ENCODE measurements at places on chromosomes 16 and 17.
A peak's percentile ranks its signal among the peaks of the same experiment; 100 is the strongest.

GRCh38 chr17:17922070-17922614 is 50.1 kb downstream of the TOM1L2 start:
- no peak for DNase-seq

- peak; percentile 17 for DNase-seq
Observed at GRCh38 chr16:76114681-76115080, 162.5 kb upstream of the CNTNAP4 start.

DNA sequence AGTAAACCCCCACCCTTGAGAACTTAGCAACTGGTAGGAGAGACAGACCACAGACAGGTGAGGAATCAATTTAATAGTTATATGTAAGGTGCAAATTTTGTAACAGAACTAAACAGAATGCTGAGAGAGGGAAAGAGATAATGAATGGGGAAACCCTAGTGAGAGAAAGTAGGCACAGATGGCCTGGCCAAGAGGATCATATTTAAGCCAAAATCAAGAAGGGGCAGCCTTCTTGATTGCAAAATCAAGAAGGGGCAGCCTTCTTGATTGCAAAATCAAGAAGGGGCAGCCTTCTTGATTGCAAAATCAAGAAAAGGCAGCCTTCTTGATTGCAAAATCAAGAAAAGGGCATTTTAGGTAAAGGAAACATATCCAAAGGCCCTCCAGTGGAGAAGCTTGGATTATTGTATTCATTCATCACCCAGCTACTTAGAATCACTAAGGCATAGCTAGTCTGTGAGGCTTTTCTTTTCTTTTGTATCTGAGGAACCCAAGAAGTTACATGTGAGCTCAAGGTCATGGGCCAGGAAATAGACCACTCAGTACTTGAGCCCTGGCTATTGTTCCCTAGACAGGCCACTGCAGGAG is 190.6 kb downstream of the CYLD start:
- no peak for DNase-seq

- no peak for DNase-seq
Observed at GRCh38 chr16:76210157-76210556, 67.0 kb upstream of the CNTNAP4 start.

GRCh38 chr16:87845807-87846619 is 23.3 kb downstream of the SLC7A5 start:
- no peak for DNase-seq
